KG1 (cell line): ENCODE measurements at places on chromosomes 16 and 17.

DNA sequence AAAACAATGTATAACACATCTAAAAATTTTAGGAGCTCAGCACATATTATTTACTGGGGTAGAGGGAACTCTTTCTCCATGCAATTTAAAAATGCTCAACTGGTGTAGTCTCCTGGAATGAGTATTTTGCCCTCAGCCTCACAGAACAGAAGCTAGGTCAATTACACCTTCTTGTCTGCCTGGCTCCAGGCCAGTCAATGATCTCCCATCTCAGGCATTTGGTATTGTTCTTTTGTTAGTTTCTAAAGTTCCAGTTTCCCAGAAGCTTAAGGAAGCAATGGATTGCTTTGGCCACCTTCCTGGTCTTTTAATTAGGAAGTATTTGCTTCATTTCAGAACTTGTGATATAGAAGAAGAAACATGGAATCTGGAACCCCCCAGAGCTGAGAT lies 360.3 kb upstream of the ASIC2 start:
- no peak for DNase-seq

GRCh38 chr16:51210087-51210486 lies 59.0 kb upstream of the SALL1 start:
- DNase-seq = no peak

DNA sequence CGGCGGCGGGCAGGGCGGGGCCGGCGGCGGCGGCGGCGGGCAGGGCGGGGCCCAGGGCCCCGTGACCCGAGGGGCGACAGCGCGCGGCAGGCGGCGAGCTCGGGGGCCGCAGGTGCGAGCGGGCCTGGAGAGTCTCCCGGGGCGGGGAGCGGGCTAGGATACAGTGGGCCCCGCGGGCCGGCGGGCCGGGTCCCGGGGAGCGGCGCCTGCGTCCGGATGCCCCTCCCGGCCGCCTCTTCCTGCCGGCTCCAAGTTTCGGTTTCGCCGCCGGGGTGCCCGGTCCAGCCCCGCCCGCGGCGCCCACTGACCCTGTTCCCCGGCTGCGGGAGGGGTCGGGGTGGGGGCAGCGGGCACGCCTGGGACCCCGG lies at the start of gene RNF213:
Gene RNF213 (plus strand): TSS at position 62 of the 368 bp plus-strand sequence. CDS start 2,830 bp downstream, outside the sequence.
- no peak for DNase-seq

- DNase-seq = no peak
Observed at GRCh38 chr16:78390092-78390491, 290.6 kb downstream of the WWOX start.

GRCh38 chr17:15388356-15389041 lies 47.1 kb upstream of the TEKT3 start:
- no peak for DNase-seq

DNA sequence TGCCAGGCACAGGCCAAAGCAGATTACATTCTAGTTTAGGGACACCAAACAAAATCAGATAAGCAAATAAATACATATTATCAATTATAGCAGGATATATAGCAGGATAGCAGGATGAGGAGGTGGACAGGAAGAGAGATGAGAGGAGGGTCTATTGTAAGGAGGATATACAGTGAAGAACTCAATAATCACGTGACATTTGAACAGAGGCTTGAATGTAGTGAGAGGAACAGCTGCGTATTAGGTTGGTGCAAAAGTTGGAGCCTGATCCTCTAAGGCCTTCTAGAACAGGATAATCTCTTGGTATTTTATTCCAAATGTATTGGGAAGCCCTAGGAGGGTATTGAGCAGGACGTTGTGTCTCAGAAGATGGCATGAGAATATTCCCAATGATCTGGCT lies 136.7 kb downstream of the CYLD start:
- DNase-seq = no peak

- no peak for DNase-seq
Observed at GRCh38 chr17:30395398-30396022, 16.8 kb downstream of the CPD start.

GRCh38 chr17:65088621-65089360 lies 32.3 kb upstream of the GNA13 start:
- DNase-seq = no peak

DNA sequence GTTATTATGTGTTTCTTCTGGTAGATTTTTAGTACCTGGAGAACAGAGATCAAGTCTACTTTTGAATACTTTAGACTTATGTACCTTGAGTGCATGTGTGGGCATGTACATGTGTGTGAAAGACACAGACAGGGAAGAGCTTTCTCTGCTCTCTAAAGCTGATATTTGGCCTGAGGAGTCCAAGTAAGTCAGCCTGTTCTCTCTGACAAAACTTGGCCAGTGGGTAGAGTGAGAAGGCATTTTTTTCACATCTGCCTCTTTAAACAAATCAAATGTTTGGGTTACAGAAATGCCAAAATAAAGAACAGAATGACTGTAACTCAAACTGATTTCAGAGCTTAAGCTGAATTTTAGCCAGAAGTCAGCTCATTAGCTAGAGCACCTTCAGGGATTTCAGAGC lies 309.7 kb upstream of the DYNLRB2 start:
- no peak for DNase-seq
